Hepatocyte (in vitro differentiated cells): ENCODE measurements at places on chromosomes 12 and 14.
A peak's percentile ranks its signal among the peaks of the same experiment; 100 is the strongest.

DNA sequence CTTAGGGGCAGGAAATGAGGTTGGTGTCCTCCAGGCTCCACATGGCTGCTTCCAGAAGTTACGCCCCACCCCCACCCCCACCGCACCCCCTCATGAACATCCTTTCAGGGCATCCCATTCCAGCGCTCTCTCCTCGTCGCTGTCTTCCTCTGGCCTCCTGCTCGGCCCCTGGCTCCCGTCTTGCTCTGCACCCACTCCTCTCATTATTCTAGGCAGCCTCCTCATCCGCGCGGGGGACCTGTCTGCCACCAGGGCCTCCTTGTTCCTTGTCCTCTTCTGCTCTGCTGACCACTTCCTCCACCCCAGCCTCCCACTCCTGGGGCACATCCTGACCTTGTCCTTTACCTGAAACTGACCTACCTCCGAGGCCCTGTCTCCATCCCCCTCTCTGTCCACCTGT lies 29.8 kb upstream of the PLEKHG6 start:
- H3K36me3 ChIP-seq = no peaks in the 10 kb centered on the region
- peaks cover 20% of the 10 kb centered on the region for H3K4me1 ChIP-seq
- no peak for DNase-seq
- H3K27ac ChIP-seq = no peak overlapping the region

DNA sequence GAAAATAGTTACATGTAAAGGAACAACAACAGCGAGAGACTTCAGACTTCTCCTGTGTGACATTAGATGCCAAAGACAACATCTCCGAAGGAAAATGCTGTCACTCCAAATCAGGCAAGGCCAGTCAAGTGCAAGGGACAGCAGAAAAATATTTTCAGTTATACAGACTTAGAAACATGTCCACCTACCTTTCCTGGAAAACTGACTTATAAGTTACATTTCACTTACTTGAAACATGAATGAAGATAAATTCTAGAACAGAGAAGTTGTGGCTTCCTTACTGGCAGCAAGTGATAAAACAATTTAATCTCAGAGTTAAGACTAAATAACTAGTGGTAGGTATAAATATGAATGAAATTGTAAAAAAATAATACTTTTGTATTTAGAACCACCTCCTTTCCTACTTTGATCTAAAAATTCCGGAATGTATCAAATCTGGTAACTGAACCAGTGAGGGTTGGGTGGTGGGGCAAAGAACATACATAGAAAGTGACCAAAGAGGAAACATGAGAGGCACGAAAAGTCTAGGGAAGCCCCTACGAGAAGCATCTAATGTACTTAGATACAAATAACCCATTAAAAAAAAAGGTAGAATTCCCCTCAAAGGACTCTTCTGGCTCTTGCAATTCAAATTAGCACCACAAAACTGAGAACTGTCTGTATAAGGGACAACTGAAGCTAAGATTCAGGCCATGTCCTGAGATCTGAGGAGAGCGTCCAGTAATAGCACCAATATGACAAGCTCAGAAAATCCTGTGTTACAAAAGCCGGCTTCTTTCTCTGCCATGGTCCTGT lies 21.2 kb downstream of the MTHFD1 start:
- H3K27me3 ChIP-seq = no peaks in the 10 kb centered on the region
- no peak for DNase-seq
- no peaks in the 10 kb centered on the region for H3K4me1 ChIP-seq
- no peak overlapping the region for H3K27ac ChIP-seq

GRCh38 chr14:25026476-25027137 lies 23.3 kb downstream of the STXBP6 start:
- no peaks in the 10 kb centered on the region for H3K4me1 ChIP-seq
- no peak for DNase-seq
- H3K27me3 ChIP-seq = no peaks in the 10 kb centered on the region
- H3K27ac ChIP-seq = no peak overlapping the region
- no peak overlapping the region for H3K4me3 ChIP-seq

DNA sequence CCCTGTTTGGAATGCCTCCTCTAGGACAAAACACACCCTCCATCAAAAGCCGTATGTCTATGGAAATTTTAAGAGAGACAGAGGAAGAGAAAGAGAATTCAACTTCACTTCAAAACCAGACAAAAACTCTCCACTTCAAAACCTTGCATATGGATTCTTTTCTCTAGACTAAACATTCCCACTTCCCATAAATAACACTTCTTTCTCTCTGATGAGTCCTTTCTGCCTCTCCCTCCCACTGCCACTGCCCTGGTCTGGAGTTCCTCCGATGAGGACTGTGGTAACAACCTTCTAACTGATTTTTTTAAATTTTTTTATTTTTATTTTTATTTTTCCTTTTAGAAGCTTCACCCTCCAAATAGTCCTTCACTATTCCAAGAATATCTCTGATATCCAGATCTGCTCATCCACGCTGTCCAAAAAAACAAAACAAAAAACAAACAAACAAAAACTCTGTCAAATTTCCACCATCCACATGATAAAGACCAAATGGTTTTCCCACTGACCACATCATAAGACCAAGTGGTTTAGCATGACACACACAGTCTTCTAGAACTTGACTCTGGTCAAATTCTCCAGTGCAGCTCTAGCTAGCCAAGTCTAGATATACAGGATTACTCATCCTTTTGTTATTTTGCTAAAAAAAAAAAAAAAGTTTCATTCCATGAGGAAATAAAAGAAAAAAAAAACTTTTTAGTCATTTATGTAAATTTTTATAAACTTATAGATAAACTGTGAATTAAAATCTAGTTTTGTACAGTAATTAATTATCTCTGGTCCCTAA lies 256.0 kb downstream of the PPFIA2 start:
- no peaks in the 10 kb centered on the region for H3K36me3 ChIP-seq
- DNase-seq = peak; percentile 14
- H3K27me3 ChIP-seq = no peaks in the 10 kb centered on the region
- no peak overlapping the region for H3K27ac ChIP-seq

GRCh38 chr12:115166698-115167315 lies 482.8 kb upstream of the TBX3 start:
- H3K27ac ChIP-seq = no peak overlapping the region
- DNase-seq = peak; percentile 27
- H3K27me3 ChIP-seq = no peaks in the 10 kb centered on the region
- H3K4me3 ChIP-seq = no peak overlapping the region
- peaks cover 19% of the 10 kb centered on the region for H3K4me1 ChIP-seq

GRCh38 chr14:105255021-105255507 lies 6.7 kb downstream of the BTBD6 start:
- no peaks in the 10 kb centered on the region for H3K4me1 ChIP-seq
- no peak overlapping the region for H3K27ac ChIP-seq
- H3K27me3 ChIP-seq = no peaks in the 10 kb centered on the region
- DNase-seq = no peak
- no peaks in the 10 kb centered on the region for H3K36me3 ChIP-seq
- H3K4me3 ChIP-seq = no peak overlapping the region

- DNase-seq = no peak
- no peaks in the 10 kb centered on the region for H3K27me3 ChIP-seq
- H3K36me3 ChIP-seq = no peaks in the 10 kb centered on the region
- H3K4me3 ChIP-seq = no peak overlapping the region
- H3K27ac ChIP-seq = no peak overlapping the region
- H3K4me1 ChIP-seq = no peaks in the 10 kb centered on the region
These were observed 1024.9 kb downstream of the TMEM121 start for GRCh38 chr14:106551265-106551664.

- H3K27ac ChIP-seq = peak overlapping the region; percentile 81
- H3K4me1 ChIP-seq = peaks cover 4% of the 10 kb centered on the region
- no peaks in the 10 kb centered on the region for H3K36me3 ChIP-seq
- H3K27me3 ChIP-seq = no peaks in the 10 kb centered on the region
- peak; percentile 23 for DNase-seq
These were observed 22.1 kb downstream of the OR10P1 start for GRCh38 chr12:55658635-55659391.

DNA sequence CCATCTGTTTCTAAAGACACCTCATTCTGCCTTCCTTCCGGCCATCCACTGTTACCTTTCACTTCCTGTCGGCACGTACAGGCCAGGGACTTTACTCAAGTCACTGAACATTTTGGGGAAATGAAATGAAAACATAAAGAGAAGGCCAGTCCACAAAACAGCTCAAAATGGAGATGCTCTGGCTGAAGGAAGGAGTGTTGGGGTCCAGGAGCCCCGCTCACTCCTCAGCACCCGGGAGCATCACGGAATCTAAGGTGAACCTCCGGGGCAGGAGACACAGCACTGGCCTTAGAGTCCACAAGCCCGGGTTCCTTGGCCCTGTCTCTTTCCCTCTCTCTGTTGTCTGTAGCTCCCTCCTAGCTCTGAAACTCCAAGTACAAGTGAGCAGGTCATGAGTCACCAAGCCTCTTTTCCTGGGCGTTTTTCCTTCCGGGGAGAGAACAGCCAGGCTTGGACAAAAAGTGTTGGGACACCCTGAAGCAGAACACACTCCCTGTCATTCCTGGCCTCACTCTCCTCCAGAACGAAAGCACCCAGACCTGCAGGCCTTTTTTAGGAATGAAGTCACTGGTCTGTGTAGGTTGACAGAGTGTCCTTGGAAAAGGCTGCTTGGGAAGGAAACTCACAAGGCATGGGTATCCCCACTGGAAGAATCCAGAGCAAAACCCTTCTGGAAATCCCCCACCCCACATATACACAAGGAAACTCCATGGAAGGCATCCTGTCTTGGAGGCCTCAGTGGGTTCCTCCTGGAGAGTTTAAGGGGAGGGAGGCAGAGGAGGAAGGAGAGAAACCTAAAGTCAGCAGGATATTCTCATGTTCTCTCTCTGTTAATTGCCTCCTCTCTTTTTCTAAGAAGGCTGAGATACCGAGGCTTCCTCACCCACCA lies 245.3 kb downstream of the ZFP36L1 start:
- DNase-seq = peak; percentile 66
- no peaks in the 10 kb centered on the region for H3K36me3 ChIP-seq
- peak overlapping the region; percentile 97 for H3K27ac ChIP-seq
- H3K4me1 ChIP-seq = peaks cover 47% of the 10 kb centered on the region
- no peaks in the 10 kb centered on the region for H3K27me3 ChIP-seq

- H3K4me3 ChIP-seq = no peak overlapping the region
- no peaks in the 10 kb centered on the region for H3K27me3 ChIP-seq
- no peak for DNase-seq
- no peaks in the 10 kb centered on the region for H3K36me3 ChIP-seq
- peaks cover 8% of the 10 kb centered on the region for H3K4me1 ChIP-seq
These were observed 44.4 kb upstream of the PLXNC1 start for GRCh38 chr12:94103986-94104385.

GRCh38 chr12:111462210-111462769 lies 56.6 kb downstream of the SH2B3 start:
- no peak overlapping the region for H3K4me3 ChIP-seq
- no peak for DNase-seq

DNA sequence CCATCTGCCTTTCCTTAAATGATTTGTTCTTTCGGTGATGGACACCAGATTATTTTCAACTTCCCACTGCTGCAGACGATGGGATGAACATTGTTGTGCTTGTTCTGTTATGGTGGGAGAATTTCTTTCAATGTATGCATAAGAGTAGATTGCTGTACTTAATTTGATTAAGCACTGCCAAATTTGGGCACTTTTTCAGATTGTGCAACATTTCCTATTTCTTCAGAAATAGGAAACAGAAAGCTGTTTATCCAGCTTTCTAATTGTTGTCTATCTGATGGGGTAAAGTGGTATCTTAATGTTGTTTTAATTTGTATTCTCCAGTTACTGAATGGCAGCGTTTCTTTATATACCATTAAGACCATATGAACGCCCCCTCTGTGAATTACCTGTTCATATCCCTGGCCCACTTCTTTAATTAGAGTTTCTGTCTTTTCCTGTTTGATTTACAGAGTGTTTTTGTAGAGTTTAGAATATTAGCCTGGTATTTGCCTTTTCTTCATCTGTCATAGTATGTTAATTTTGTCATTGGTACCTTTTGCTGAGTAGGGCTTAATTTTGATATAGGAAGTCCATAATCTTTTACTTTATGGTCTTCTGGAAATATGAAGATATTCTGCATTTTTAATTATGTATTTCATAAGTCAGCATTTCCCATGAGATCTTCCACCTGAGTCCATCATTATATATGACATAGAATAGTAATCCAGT lies 59.6 kb downstream of the DIP2B start:
- peaks cover 8% of the 10 kb centered on the region for H3K4me1 ChIP-seq
- H3K36me3 ChIP-seq = no peaks in the 10 kb centered on the region
- no peak overlapping the region for H3K4me3 ChIP-seq
- no peaks in the 10 kb centered on the region for H3K27me3 ChIP-seq

GRCh38 chr14:23357261-23357660 lies 4.6 kb upstream of the SLC22A17 start:
- no peaks in the 10 kb centered on the region for H3K27me3 ChIP-seq
- no peaks in the 10 kb centered on the region for H3K4me1 ChIP-seq
- no peak for DNase-seq
- no peaks in the 10 kb centered on the region for H3K36me3 ChIP-seq
- H3K4me3 ChIP-seq = no peak overlapping the region

DNA sequence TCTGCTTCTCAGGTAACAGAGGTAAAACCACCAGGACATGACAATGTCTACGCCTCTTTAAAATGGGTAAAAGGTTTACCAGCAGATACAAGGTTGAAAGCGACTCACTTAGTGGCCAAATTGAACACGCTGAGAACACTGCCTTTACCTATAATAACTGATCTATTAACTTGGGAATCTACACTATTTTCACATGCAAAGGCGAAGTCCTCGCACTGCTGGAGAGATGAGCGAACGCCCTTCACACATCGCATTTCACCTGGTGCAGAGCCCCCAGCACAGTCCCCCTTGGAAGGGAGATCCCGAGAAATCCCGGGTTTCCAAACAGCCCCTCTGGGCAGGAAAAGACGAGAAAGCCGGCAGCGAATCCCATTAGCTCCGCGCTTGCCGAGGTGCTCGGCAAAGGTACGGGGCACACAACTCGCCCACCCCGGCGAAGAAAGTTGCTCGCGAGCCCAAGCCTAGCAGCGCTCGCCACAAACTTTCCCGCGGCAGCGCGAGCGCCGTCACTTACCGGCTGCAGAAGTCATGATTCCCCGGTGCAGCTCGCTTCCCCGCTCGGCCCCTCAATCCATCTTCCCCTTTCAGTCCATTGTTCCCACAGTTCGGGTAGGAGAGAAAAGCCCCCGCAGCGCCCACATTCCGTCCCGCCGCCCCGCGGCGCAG lies 423 bp downstream of the FGD6 start:
- DNase-seq = no peak
- peak overlapping the region; percentile 80 for H3K4me3 ChIP-seq
- no peaks in the 10 kb centered on the region for H3K27me3 ChIP-seq
- H3K27ac ChIP-seq = peak overlapping the region; percentile 87

DNA sequence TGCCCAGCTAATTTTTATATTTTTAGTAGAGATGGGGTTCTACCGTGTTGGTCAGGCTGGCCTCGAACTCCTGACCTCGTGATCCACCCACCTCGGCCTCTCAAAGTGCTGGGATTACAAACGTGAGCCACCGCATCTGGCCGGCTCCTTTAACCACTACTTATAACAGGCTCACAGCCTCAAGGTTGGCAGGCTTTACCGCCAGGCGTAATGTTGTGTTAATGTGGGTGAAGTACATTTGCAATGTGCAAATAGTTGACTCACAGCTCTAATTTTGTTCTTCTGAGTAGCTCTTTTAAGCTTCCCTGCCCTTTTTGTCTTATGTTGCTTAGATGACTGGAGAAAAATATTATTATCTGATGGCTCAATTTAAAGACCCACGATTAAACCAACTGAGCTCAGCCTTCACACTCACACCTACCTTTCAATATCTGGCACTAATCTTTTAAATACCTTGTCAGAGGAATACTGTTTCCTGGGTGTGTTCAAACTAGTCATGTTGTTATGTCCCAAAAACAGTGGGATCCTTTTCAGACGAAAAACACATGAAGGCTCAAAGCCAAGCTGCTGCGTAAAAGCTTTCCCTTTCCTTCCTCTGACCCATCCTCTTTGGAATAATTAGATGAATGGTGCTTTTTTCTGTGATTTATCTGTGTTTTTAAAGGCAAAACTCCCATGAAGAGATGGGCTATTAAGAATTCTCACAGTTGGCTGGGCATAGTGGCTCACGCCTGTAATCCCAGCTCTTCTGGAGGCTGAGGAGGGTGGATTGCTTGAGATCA lies 57.2 kb upstream of the USP44 start:
- H3K27ac ChIP-seq = peak overlapping the region; percentile 1
- H3K36me3 ChIP-seq = no peaks in the 10 kb centered on the region
- no peak overlapping the region for H3K4me3 ChIP-seq
- peak; percentile 45 for DNase-seq
- no peaks in the 10 kb centered on the region for H3K27me3 ChIP-seq
